ENCODE measurements at places on chromosomes 16 and 17.

GRCh38 chr17:1713878-1714426 lies 3.8 kb upstream of the TLCD2 start:
- no peak for DNase-seq

DNA sequence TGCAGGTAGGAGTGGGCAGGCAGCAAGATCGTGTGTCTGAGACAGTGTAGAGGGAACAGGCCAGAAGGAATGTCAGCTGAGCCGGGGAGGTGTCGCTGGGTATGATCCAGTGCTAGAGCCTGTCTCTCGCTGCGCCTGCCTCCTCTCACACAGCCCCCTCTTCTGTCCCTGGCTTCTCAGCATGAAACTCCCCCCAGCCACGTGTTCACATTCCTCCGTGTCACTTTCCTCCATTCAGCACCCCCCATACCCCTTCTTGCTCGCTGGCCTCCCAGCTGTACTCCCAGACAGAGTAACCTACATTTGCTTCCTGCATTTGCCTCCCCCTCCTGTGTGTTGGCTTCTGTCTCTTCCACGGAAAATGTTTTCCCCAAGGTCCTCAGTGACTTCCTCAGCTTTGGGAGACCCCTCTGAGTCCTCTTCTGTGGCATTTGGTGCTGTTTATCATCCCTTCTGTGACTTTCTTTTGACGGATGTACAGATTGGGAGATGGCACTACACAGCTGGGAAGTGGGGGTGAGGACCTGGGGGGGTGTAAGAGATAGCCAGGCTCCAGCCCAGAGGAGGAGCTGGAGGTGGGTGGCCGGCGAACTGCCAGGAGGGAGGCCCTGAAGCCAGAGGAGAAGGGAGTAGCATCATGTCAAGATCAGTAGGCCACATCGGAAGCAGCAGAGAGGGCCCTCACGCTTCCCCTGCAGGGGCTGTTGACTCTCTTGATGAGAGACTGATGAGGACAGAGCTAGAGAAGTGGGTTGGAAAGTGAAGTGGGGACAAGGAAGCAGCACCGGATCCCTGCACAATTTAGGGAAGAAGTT lies 19.2 kb downstream of the SGF29 start:
- no peak for DNase-seq

DNA sequence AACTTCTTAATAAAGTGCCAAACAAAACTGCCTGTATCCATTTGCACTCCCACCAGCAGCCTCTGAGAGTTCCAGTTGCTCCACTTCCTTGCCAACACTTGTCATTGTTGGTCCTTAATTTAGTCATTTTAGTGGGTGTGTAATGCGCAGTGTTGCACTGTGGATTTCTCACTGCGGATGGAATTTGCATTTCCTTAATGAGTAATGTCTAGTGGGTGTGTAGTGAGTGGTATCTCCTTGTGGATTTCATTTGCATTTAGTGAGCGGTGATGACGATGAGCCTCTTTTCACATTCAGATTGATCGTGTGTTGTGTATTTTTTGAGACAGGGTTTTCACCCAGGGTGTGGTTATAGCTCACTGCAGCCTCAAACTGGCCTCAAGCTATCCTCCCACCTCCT lies 4.1 kb upstream of the MSLN start:
- no peak for DNase-seq

DNA sequence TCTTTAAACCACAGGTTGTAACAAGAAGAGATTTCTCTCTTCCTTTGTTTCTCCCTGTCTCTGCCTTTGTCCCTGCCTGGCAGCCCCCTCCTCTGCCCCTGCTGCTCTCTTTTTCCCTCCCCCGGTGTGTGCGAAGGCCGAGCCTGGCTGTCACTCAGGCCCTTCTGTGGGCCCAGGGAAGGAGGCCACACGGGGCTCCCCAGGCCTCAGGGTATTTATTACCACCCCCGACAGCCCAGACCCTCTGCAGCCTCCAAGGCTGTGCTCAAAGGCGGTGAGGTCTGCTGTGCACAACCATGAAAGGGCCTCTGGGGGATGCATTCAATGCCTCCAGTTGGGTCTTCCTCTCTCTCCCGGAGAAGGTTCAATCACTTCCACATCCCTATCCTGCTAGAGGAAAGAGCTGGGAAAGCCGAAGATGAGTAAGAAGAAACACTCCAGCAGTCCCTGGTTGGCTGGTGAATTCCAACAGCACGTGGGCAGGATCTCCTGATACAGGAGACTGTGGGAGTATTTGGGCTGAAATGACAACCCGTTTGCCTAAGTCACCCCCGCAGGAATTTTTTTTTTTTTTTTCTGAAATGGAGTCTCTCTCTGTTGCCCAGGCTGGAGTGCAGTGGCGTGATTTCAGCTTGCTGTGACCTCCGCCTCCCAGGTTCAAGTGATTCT lies 34.2 kb downstream of the ZNF423 start:
- DNase-seq, result no peak

DNA sequence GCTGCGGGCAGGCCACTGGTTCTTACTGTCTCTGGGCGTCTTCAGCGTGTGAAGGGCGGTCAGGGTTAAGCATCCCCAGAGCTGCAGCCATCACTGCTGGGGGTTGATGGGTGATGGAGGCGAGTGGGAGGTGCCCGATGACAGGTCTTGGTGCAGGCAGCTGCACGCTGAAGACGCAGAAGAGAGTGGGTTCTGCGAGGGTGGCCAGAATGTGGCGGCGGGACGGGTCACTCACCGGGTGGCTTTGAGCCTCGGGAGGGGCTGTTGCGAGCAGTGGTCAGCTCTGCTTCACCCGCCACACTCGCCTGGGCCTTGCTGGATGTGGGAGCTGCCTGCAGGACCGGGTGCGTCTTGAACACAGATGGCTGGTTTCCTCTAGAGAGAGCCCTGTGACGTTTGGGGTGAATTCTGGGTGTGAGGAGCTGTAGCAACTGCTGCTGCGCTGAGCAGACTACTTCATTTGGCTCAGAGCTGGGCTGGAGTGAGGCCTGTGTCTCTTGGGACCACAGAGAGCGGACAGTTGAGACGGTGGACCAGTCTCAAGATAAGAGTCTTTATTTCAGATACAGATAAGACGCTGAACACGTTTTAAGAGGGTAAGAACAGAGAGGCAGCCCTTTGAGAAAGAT lies 44.6 kb upstream of the ZNF750 start:
- DNase-seq, result no peak

DNA sequence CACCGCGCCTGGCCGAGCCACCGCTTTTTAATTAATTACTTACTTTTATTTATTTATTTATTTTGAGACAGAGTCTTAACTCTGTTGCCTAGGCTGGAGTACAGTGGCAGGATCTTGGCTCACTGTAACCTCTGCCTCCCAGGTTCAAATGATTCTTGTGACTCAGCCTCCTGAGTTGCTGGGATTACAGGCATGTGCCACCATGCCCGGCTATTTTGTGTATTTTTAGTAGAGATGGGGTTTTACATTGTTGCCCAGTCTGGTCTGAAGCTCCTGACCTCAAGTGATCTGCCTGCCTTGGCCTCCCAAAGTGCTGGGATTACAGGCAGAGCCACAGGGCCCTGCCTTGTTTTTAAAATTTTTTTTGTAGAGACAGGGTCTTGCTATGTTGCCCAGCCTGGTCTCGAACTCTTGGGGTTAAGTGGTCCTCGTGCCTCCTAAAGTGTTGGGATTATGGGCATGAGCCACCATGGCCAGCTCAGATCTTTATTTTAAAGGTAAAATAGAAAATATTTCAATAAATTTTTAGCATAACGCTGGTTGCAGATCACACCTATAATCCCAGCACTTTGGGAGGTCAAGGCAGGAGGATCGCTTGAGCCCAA lies 18.3 kb upstream of the NUDT16L1 start:
- DNase-seq, result no peak

DNA sequence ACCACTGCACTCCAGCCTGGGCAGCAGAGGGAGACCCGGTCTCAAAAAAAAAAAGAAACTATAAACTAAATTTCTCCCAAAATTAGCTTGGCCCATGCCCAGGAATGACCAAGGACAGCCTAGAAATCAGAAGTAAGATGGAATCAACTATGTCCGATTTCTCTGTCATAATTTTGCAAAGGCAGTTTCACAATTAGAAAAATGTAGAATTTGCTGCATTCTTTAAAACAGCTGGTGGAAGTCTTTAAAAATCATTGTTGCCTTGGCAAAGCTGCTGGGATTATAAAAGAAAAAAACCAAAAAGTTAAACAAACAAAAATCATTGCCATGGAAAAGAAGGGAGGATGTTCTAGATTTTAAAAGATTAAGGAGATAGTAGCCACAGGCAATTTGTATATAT lies 32.4 kb downstream of the WWP2 start:
- DNase-seq, result no peak

GRCh38 chr17:31156326-31156725 lies 61.5 kb downstream of the NF1 start:
- DNase-seq, result no peak

- DNase-seq, result no peak
These were observed 1.0 kb upstream of the TTYH2 start for GRCh38 chr17:74212209-74212912.

GRCh38 chr17:751269-752001 lies 629 bp downstream of the GEMIN4 start:
- peak; percentile 21 for DNase-seq

- no peak for DNase-seq
These were observed 13.2 kb upstream of the AURKB start for GRCh38 chr17:8223356-8224126.

- no peak for DNase-seq
These were observed 6.0 kb downstream of the CA4 start for GRCh38 chr17:60155815-60156214.

DNA sequence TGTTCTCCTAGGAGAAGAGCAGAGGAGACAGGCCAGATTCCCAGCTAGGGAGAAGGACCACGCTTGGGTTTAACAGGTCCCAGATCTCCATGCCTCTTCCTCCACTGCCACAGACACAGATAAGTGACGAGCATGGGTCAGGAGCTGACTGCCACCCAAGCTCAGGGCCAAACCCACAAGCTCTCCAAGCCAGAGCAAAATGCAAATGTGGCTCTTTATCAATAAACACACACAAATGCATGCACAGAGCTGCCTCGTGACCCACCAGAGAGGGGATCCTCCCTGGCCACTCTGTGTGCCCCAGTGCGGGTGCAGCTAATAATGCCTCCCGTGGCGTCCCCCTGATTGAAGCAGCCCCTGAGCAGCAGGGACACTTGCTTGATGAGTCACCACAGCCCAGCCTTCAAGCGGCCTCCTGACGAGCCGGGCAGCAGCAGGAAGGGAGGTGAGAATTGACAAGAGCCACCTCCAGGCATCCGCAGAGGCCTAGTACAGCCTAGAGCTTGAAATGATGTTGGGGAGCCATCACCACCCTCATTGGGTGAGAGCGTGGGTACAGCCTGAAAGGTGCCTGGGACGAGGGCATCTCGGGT lies 143.9 kb downstream of the CCDC182 start:
- DNase-seq, result no peak

- DNase-seq, result no peak
These were observed 18.6 kb downstream of the HNF1B start for GRCh38 chr17:37726248-37726647.

DNA sequence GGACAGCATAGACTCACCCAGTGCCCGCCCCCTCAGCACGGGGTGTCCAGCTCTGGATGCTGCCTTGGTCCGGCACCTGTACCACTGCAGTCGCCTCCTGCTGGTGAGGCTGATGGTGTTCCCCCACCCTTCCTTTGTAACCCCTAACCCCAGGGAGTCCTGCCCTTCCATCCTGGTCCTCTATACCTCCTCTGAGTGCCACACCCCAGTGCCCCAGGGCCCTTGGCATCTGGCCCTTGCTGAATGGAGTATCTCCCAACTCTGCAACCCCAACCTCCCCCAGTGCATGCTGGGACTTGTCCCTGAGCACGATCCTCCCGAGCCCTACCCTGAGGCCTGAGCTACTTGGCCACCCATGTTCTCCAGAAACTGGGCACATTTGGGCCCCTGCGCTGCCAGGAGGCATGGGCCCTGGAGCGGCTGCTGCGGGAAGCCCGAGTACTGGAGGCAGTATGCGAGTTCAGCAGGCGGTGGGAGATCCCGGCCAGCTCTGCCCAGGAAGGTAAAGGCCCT lies 15.8 kb downstream of the RIPOR1 start:
- no peak for DNase-seq

- no peak for DNase-seq
These were observed 30.5 kb downstream of the TMEM11 start for GRCh38 chr17:21183468-21183867.

GRCh38 chr16:48433116-48433849 lies 48.1 kb upstream of the SIAH1 start:
- DNase-seq, result no peak

GRCh38 chr17:77451894-77452852 lies 311.4 kb downstream of the SEC14L1 start:
- DNase-seq, result no peak

DNA sequence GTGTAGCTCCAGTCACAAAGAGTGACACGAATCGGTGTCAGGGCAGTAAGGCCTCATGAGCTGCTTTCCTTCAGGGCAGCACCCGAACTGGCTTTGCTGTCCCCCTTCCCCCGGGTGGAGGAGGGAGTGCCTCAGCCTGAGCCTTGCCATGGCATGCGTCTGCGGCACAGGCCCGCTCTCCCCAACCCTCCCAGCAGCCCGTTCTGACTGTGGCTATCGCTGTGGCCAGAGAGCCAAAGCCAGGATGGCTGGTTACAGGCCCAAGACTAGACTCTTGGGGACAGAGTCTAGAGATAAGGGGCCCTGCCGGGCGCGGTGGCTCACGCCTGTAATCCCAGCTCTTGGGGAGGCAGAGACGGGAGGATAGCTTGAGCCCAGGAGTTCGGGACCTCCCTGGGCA lies 25.9 kb downstream of the CLUH start:
- DNase-seq, result no peak

GRCh38 chr17:27259356-27259755 lies 34.6 kb upstream of the WSB1 start:
- DNase-seq, result no peak

DNA sequence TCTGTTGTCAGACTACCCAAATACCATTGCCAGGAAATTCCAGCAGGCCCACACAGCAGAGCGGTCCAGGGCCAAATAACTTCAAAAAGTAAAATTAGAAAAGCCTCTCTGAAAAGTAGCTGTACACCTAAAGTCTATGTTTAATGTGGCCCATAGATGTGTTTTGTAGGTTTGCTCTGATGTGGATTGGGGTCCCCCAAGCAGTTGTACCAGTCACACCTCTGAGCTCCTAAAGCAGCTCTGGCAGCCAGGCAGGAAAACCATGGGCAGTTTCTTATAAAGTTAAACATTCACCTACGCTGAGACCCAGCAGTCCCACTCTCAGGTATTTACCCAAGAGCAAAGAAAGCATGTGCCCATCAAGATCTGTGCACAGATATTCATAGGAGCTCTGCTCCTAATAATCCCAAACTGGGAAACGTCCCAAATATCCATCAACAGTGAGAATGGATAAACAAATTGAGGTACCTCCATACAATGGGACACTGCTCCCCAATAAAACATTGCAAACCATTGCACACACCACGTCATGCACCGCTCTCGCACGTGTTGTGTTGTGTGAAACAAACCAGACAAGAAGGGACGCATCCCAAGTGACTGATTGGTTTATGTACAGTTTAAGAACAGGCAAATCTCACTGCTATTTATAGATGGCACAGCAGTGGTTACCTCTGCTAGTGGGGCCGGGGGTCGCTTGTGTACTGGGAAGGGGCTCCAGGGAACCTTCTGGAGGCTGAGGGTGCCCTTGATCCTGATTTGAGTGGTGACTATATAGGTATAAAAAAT lies 15.8 kb upstream of the PRM1 start:
- no peak for DNase-seq

- no peak for DNase-seq
These were observed 18.3 kb downstream of the CDC42EP4 start for GRCh38 chr17:73293480-73293911.

Data from activated naive CD8-positive, alpha-beta T cell treated with anti-CD3 and anti-CD28 coated beads, Interleukin-2, amount 50 U/mL, for 16 hours (primary cell).